ENCODE measurements at places on chromosomes 12 and 14.

GRCh38 chr14:101246894-101247841 lies 314.1 kb upstream of the DIO3 start:
- DNase-seq, result no peak

DNA sequence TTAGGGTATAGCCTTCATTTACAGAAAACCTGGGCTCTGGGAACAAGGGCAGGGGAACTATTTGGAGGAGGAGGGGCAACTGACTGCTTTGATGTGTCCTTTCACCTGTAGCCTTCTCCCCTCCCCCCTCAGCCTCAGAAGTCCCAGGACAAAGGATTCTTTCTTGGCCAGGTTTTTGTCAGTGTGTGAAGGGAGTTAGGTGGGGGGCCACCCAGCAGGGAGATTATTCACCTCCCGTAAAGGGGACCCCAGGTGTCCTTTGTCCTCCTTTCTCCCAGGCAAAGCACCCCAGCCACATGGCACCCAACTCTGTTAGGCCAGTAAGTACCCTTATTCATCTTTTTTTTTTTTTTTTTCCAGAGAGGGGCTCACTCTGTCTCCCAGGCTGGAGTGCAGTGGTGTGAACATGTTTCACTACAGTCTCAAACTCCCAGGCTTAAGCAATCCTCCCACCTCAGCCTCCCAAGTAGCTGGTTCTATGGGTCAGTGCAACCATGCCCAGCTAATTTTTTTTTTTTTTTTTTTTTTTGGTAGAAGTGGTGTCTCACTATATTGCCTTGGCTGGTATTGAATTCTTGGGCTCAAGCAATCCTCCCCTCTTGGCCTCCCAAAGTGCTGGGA lies 723 bp upstream of the NFE2 start:
- DNase-seq, result no peak

GRCh38 chr12:127284870-127285431 lies 982.0 kb upstream of the TMEM132C start:
- no peak for DNase-seq

GRCh38 chr12:66188584-66189485 lies at the start of gene IRAK3:
IRAK3 (plus strand) TSS chr12:66189214; CDS start chr12:66189300, 86 bp downstream.
- no peak for DNase-seq

DNA sequence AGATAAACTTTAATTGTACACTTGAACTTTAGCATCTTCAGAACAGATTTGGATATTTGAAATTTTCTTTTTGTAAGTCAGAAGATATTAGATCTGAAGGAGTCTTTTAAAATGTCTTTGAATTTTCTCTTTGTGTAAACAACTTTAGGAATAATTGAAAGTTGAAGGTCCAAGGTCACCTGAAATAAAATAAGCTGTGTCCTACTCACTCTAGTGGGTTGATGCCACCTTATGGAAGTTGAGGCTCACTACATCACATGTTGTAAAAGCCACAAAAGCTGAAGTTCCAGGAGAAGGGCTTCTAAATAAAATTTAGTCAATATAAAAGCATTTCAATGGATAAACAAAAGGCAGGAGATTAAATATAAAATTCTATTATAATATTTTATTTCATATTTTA lies 122.0 kb upstream of the ATXN7L3B start:
- no peak for DNase-seq

GRCh38 chr14:63686926-63687325 lies 40.9 kb downstream of the SGPP1 start:
- no peak for DNase-seq

- no peak for DNase-seq
Observed at GRCh38 chr12:98294051-98294805, 221.2 kb upstream of the TMPO start.

- no peak for DNase-seq
Observed at GRCh38 chr14:72443256-72443655, 450.6 kb downstream of the DPF3 start.
